SK-N-MC (cell line): ENCODE measurements at places on chromosomes 6 and 20.

DNA sequence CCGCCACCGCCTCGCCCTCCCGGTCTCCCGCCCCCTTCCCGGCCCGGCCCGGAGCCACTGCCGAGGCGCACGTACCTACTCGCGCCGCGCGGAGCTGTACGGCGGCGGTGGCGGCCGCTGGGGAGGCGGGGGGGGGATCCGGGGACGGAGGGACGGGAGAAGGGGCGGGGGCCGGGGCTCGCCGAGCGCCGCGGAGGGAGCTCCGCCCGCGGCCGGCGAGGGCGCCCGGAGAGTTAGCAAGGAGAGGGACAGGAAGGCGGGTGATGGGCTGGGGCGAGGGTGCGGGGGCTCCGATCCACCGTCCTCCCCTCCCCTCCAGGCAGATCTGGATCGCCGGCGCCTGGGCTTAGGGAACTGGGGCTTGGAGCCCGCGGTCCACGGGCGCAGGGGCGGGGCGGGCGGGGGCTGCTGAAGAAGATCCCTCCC is 548 bp upstream of the TMEM74B start:
- DNase-seq = no peak

- no peak for DNase-seq
These were observed 24.5 kb upstream of the PIM1 start for GRCh38 chr6:37145443-37145842.

DNA sequence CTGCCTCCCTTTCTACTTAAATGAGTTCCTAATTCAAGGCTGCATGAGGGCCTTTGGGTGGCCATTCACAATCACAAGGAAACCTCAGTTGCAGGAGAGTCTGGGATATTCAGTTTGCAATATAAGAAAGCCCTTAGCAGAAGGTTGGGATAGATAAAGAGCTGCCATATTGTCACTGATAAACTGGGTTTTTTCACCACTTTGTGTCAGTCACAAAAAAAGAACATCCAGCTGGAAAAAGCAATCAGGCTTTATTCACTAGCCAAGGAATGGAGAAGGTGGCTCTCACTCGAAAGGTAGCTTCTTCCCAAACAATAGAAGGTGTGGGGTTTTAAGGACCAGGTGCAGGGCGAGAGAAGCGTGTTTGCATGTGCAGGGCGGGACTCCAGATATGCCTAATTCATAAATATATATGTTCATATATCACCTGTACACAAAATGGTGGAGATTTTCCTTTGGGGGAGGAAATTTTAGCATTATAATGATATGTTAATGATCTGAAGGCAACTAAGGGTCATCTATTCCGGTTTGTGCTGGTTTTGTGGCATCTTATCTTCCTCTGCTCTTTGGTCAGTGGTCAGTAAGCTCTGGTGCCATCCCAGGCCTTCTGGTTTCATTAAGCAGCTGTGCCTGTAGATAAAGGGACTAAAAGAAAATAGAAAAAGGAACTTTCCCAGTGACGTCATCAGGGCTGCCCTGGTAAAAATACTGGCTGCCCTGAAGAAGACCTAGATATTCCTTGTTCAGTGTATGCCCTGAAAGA is 97.1 kb upstream of the IYD start:
- no peak for DNase-seq

- no peak for DNase-seq
These were observed 446.0 kb downstream of the QKI start for GRCh38 chr6:163860287-163861081.

GRCh38 chr6:108897371-108897770 is 49.1 kb downstream of the ARMC2 start:
- DNase-seq = no peak
